Activated effector memory CD4-positive, alpha-beta T cell treated with anti-CD3 and anti-CD28 coated beads, Interleukin-2, amount 50 U/mL, for 16 hours (primary cell): ENCODE measurements at places on chromosomes 5 and 9.

DNA sequence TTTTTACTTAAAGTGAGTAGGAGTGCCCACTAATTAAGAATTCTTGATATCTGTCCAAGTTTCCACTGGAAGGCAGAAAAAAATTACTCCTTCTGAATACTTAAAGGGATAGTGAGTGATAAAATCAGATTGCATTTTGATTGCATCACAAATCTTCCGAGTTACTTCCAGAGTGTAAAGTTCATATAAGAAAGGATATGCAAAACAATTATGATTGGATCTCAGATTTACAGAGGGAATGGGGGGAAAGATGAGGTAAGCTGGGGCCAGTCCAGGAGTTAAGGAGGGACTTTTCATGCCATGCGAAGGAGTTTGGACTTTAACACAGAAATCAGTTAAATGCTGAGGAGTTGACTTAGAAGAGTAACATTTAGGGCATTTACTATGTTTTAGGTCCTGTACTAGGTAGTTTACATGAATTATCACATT lies 9.3 kb upstream of the RNF145 start:
- no peak for DNase-seq

GRCh38 chr9:84278130-84278529 lies 62.4 kb downstream of the SLC28A3 start:
- no peak for DNase-seq

DNA sequence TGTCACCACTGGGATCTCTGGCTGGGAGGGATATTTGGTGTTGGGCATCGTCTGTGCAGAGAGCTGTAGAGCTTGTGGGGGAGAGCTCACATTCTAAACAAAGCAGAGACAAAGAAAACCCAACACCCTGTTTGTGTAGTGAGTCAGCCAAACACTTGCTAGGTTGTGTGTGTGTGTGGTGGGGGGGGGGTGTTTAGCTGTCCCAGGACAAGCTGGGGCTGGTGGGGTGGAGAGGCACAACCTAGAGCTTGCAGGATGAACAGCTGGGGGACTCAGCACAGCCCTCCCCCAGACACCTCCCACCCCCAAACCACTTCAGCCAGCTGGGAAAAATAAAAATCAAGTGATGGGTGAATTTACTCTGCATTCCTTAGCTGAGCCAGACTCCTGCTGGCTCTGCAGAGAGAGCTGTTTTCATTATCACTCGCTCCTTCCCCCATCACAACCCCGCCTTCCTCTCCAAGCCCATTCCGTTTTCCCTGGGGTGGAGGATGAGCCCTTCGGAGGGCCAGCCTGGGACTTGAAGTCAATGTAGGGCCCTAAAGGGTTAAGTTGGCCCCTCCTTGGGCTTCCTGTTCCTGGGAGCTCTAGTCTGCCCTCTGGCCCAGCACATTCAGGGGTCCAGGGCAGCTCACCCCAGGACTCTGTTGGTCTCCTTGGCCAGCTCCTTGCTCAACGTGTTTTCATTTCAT lies 2.6 kb downstream of the OLFML2A start:
- DNase-seq = no peak

GRCh38 chr5:168097876-168098653 lies 193.4 kb upstream of the WWC1 start:
- DNase-seq = no peak

GRCh38 chr5:27462936-27463335 lies 424.6 kb upstream of the CDH9 start:
- no peak for DNase-seq

- DNase-seq = no peak
These were observed 153.4 kb downstream of the SLIT3 start for GRCh38 chr5:169147534-169147933.

DNA sequence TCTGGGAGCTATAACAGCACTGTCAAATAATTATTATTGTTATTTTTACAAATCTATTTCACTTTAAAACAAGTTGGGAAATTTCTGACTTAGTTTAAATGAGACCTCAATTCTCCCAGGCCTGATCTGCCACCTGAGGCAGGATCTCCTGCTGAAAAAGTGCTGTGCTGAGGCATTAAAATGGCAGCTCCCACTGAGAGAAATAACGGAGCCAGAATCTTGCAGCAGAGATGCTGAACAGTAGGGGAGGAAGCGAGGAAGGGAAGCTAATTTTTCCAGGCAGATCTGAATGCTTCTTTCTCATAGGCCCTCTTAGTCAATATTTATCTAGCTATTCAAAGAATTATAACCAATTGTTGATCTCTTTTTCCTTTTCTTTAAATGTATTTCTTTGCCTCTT lies 196.3 kb downstream of the ZNF462 start:
- no peak for DNase-seq

- no peak for DNase-seq
These were observed 29.5 kb downstream of the FOXD1 start for GRCh38 chr5:73419117-73419464.

DNA sequence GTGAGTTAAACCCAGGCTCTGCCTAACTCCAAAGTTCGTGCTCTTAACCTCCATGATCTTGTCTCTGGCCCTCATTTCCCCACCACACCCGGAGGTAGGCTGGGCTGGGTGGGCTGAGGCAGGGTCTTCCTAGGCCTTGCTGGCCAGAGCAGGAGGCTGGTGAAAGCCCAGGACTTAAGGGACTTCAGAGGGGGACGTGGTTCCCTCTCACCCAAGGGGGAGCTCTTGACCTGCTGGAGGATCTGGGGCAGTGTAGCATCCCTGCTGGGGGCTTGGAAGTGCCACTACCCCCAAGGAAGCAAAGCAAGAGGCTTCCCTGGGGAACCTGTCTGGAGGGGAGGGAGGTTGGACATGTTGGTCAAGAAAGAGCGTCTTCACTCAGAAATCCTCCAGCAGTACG lies 14.7 kb downstream of the PITX1 start:
- DNase-seq = peak; percentile 54

DNA sequence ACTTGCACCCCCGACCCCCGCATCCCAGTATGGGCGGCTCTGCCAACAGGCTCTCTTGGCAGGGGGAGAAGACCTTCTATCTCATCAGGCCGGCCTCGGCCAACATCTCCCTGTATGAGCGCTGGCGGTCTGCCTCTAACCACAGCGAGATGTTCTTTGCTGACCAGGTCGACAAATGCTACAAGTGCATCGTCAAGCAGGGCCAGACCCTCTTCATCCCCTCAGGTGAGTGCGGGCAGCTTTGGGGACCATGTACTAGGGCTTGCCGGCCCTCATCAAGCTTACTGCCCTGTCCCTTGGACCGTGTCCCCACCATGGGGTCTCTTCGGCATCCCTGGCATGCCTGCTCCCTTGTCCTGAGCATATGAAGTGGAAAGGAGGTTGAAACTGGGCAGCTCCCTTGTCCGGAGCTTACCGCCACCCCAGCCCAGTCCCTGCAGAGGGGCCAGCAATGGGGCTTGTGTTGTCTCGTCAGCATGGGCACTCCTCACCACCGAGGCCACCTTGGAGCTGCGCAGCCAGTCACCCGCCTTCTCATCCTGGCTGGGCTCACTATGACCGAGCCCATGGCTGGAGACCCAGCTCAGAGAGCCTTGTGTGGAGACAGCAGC lies 78.1 kb downstream of the PHF2 start:
- DNase-seq = peak; percentile 48

DNA sequence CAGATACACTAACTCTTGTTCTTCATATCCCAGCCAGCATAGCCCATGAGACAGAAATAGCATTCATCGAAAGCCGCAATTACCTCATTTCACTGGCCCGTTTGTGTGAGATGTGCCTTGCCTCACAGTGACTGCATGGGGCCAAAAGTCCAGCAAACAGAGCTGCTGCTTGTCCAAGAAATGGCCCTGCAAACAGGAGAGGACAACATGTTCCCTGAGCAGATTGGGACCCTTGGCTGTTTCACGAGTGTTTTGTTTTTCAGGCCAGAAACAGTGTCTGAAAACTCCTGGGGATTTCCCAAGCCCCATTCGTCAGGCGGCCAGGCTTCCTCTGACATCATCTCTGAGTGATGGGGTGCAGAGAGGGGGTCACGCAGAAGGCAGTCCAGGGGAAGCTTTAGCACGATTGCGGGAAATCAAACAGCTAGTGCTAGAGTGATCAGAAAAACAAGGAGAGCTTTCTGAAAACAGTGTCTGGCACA lies 503.6 kb upstream of the PAPPA start:
- no peak for DNase-seq

GRCh38 chr9:34633851-34634550 lies 3.6 kb downstream of the SIGMAR1 start:
- peak; percentile 90 for DNase-seq

GRCh38 chr5:143501310-143502044 lies 98.0 kb upstream of the NR3C1 start:
- no peak for DNase-seq

DNA sequence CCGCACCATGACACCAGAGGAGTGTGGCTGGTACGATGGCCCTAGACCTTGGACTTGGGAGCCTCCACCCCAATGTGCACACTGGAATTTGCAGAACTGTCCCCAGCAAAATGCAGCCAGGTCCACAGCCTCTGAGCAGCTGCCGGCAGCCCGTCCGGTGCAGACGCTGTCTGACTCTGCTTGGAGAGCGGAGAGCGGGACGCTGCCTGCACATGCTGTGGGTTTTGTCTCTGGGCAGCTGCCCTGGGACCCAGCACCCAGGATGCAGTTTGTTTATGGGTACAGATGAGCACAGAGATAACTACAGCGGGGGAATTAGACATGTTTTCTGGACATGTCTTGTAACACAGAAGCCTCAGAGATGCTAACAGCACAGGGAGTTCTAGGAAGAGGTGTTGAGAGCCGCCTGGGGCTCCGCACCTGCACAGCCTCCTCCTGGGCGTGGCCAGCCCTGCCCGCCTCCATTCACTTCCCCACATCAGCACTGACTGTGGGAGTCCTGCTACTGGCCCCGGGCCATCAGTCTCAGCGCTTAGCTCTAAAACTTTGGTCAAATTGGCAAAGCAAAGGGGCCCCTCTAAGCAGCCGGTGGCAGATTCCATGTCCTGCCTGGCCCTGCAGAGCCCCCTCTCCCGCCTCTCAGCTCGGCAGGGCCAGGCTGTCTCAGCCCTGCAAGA lies 159.6 kb downstream of the IRX2 start:
- no peak for DNase-seq

DNA sequence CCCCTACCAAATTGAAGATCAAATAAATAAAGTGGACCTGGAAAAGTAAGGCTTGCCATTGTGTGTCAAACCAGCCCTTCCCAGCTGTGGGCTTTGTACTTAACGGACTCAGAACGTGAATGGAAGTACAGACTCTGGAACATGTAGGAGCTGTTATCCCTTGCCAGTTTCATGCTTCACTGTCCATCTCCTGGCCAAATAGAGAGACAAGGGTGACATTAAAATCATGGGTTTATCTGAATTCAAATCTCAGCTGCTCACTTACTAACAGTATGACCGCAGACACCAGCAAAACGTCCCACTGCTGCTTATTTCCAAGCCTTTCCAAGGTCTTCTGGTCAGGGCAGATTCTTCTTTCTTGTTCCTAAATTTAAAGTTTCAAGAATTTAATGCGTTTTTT lies 52.2 kb downstream of the EXOSC2 start:
- DNase-seq = no peak

DNA sequence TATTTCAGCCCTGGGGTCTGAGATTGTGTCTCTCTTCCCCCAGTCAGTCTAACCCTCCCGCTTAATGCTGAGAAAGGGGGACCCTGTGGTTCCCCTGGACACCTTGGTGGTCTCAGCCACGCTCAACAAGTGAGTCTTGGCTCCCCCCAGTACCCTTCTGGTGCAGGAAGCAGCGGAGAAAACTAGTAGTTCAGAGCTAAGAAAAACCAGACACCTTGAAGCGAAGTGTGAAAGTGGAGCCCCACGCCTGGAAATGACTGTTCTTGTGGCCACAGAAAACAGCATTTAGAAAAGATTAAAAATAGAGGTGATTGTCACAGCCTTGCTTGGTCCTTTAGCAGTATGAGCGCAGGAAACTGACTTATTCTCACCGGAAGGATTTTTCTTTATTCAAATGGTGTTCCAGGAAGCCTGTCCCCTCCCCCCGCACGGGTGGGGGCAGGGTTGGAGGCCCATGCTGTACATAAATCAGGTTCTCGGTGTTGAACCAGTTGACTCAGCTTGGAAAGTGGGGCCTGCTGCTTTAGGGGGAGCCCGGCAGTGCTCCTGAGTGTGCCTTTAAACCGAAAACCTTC lies 8.1 kb downstream of the ARPC5L start:
- peak; percentile 94 for DNase-seq

GRCh38 chr5:67004730-67005350 lies 191.8 kb downstream of the CD180 start:
- DNase-seq = no peak

GRCh38 chr5:111820072-111820471 lies 63.1 kb upstream of the NREP start:
- no peak for DNase-seq

DNA sequence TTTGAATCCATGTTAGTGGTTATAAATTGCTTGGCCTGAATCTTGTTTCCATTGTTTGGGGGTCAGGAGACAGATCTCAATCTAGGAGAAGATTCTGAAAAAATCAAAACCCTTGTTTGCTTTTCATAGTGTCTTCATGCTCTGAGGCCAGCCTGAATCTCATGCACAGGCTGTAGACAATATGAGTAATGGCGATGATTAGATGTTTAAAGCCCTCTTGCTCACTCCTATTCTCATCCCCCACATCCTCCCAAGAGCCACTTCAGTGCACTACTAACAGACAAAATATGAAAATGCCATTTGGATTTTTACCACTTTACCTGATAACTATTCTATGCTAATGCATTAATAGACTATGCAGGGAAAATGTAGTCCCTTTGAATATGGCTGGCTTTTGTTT lies 129.4 kb downstream of the NUDT12 start:
- DNase-seq = no peak

- DNase-seq = no peak
These were observed 192.0 kb downstream of the ADAMTSL1 start for GRCh38 chr9:18665947-18666346.

DNA sequence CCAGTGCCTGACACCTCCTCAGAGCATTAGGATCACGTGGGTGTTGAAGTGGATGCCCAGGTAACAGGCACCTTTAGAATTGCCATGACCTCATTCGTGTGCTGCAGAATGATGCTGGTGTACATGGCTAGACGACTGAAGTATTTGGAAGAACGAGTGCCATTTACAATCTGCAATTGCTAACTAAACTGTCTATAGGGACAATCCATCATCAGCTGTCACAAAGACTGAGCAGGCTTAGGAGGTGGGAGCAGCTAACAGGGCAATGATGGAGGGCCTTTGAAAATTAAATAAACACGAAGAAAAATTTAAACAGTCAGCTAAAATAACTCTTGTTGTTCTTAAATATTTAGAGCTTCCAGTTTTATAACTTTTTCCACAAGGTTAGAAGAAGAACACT lies 375.8 kb downstream of the GADD45G start:
- DNase-seq = no peak

GRCh38 chr5:173237143-173237874 lies 2.3 kb upstream of the NKX2-5 start:
- DNase-seq = no peak

- DNase-seq = no peak
These were observed 60.1 kb downstream of the FAM174A start for GRCh38 chr5:100595152-100595811.

GRCh38 chr5:38011668-38012188 lies 171.9 kb upstream of the GDNF start:
- DNase-seq = no peak
